ENCODE measurements at places on chromosomes 6 and 20. TPM values are rescaled to one million over a fixed set of nuclear protein-coding genes. Genes with fewer than 3 reads are reported as not detected.

TMEM242 gene
- total RNA-seq: 7.9 TPM

RBM24 gene
- 1.5 TPM for total RNA-seq

EPPIN gene
- total RNA-seq: not detected

NRN1 gene
- 0.12 TPM for total RNA-seq

SLC35F1 gene
- total RNA-seq: not detected

ELOVL4 gene
- 2.8 TPM for total RNA-seq

RGS17 gene
- total RNA-seq: 37.3 TPM

COX7A2 gene
- 122 TPM for total RNA-seq

OR2J1 gene
- total RNA-seq: not detected

GPRC6A gene
- total RNA-seq: not detected

HMGN4 gene
- 77.5 TPM for total RNA-seq

SPINT4 gene
- not detected for total RNA-seq

PCSK2 gene
- total RNA-seq: not detected

CNR1 gene
- 1.3 TPM for total RNA-seq

SLC32A1 gene
- total RNA-seq: not detected

NUP43 gene
- total RNA-seq: 16.0 TPM

ZBTB9 gene
- 4.4 TPM for total RNA-seq

EYS gene
- total RNA-seq: under 0.01 TPM

FAM184A gene
- 1.2 TPM for total RNA-seq
